Cortex of kidney (tissue), 1 donor: ENCODE measurements at places on chromosomes 12 and 14.

DNA sequence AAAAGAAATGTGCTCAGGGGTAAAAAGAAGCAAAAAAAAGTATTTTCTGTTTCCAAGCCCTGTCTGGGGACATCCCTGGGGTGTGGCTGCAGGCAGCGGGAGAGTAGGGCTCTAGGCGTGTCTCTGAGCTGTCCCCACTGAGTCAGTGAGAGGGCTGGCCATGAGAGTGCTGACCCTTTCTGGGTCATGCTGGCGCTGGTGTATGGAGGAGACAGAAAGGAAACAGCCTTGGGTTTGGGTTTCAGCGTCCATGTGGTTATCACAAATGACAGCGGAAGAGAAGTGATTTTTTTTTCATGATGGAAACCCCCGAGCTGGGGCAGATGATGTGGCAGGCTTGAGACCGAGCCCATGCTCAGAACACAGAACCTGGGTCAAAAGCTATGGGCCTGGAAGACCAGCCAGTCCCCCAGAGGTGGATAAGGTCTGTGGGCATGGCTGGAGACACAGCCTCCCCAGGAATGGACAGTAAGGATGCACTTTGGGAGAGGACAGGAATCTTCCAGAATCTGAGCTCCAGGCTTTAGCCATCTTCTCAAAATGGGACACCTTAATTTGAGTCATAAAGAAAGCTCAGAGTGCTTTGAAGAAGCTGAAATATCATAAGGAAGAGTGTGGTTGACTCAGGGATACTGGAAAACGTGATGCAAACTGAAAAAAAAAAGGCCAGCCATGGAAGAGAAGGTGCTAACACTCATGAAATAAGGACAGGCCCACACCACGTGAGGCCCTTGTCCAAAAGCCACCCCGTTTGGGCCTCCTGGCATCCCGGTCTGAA is 36.2 kb downstream of the SYNE3 start:
- DNase-seq, result no peak

DNA sequence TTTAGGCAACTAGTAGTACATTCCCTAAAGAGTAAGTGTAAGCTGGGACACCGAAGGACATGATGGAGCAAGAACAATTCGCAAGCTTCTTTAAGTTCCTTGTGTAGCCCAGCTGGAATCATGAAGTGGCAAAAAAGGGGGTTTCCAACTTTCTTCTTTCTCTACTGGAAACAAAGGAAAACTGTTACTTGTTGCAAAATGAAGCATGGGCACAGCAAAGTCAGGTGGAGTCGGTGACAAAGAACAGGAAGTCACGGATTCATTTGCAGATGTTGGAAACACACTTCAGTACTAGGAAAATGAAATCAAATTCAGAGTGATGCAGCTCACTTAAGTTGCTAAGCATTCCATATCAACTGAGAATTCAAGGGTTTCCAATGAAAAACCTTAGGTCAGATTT is 706.9 kb upstream of the STXBP6 start:
- DNase-seq, result no peak

DNA sequence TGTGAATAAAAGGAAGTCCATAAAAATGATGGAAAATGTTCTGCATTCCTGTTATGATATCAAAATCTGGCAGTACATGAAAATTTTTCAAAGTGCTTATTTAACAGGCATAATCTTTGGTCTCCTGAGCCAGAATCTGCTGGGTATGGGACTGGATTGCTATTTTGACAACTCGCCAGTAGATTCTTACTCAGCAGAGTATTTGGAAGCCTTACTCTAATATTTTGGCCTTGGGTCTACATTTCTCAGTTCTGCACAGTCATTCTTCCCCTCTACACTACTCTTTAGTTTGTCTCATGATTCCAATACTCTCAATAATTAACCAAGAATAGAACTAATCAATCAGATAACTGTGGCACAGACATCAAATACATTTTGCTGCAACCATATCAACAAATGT is 1.1 kb upstream of the SLCO1B1 start:
- no peak for DNase-seq

- DNase-seq, result no peak
Measured at GRCh38 chr12:95337146-95337545, 119.5 kb downstream of the VEZT start.

DNA sequence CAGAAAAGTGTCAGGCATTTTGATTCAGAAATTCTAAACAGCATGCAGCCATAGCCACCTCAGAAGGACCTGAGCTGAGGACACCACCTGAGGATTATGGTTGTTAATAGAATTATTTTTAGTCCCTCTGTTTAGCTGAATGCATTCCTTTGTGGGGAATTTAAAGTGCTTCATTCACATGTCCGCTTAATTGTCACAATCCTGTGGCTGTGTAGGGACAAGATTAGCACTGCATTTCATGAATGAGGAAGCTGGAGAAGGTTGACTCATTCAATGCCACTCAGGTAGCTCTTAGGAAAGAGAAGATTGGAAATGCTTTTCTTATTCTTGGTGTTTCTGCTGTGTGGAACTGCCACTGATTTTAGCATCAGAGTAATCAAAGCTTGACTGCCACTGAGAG is 42.0 kb upstream of the KRR1 start:
- no peak for DNase-seq

DNA sequence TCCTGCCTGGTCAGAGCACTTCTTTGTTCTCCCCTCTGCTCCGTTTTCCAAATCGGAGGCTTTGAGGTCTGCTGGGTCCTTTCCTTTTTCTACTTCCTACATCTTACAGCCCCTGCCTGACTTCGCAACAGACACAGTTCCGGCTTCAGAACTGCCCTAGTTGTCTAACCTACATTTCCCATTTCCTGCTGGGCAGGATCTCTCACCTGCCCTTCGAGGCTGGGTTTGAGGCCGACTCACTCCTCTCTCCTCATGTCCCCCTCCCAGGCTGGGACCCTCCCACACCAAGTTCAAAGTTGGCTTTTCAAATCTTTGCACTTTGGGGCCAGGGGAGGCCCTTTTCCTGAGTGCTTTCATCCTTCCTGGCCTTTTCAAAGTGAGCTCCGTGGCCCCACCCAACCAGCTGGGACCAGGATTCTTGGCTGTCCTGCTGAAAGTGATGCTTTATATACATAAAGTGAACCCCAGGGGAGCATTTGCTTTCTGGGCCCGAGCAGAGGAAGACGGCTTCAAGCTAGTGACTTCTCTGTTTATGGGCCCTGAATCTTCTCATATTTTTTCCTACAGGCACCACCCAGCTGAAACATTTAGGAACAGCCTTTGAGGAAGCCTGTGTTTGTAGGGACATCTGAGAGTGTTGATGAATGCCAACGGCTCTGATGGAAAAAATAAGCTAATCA is 281.0 kb upstream of the CRY1 start:
- no peak for DNase-seq

- no peak for DNase-seq
Measured at GRCh38 chr14:58947156-58947555, 241.3 kb upstream of the DAAM1 start.

- DNase-seq, result no peak
Measured at GRCh38 chr12:115023279-115024265, 339.6 kb upstream of the TBX3 start.

DNA sequence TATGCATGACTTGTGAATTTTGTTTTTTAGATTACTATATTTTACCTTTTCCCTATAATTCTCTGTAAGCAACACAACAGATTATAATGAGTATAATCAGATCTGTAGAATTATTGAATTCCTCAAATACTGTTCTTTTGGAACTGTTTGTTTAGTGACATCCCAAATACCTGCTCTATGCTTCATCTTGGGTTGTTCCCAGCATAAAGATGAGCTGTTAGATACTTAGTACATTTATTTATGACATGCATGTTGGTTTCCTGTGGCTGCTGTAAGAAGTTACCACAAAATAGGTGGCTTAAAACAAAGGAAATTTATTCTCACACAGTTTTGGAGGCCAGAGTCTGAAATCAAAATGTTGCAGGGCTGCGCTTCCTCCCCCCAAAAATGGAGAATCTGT is 78.4 kb downstream of the PTPRR start:
- no peak for DNase-seq

- DNase-seq, result no peak
Measured at GRCh38 chr14:35380794-35381193, 23.8 kb downstream of the NFKBIA start.

GRCh38 chr12:39364196-39364595 is 78.7 kb downstream of the KIF21A start:
- DNase-seq, result no peak

GRCh38 chr14:102853648-102854047 is 68.8 kb upstream of the AMN start:
- DNase-seq, result no peak

DNA sequence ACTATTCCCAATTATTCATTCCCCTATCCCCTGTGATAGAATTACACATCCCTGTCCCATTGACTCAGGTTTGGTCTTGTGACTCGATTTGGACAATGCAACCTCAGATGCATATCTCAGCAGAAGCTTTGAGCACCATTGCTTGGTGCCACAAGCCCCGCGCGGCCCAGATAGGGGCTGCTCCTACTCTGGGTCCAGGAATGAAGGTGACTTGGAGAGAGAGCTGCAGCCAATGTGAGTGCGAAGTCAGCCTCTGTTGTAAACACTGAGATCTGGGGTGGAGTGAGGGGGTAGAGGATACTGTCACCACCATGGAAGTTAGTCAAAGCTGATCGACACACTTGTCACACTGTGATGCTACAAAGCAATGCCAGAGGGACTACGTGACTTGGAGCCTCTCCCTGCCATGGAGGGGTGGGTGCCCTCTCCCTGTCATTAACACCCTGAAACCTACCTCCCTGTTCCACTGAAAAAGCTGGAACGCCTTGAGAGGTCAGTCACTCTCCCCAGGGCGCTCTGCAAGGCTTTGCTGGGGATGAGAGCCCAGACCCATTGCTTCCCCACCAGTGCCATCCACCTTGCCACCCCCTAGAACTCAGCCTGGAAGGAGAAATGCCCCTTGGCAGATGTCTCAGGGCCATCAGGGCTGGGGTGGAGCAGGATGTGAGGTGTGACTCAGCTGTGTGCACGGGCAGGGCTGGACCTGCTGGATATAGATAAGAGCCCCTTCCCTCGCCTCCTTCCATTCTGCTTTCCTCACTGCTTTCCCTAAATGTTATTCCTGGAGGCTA is 6.6 kb upstream of the PLEK2 start:
- no peak for DNase-seq

DNA sequence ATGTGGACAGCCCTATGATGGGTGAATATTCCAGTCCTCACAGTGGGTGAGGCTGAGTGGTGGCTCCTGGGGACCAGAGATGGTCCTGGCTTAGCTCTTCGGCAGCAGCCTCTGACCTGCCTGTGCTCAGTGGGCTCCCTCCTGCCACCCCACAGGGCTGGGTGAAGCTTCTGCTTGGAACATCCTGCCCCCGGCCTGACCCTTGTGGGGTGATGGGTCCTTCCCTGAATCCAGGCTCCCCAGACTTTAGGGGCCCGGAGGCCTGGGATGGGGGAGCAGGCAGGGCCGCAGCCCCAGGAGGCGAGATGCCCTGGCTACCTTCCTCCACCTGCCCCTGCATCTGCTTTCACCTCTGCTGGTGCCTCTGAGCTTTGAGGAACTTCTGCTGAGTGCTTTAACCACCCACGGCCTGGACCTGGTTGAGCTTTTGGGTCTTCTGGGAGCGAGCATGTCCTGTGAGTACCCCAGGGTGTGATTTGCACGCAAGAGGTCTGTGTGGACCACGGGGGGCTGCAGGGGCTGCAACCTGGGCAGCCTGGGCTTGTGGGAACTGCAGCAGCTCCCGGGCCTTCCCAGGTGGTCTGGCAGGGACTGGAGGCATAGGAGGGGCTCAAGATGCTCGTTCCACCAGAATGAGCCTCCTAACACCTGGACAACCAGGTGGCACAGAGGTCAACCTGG is 159.5 kb downstream of the KIF26A start:
- DNase-seq, result no peak
